ENCODE measurements at places on chromosomes 11 and 22.

- DNase-seq = peak; percentile 64
Observed at GRCh38 chr11:67054836-67055523, 1.7 kb upstream of the RHOD start.

DNA sequence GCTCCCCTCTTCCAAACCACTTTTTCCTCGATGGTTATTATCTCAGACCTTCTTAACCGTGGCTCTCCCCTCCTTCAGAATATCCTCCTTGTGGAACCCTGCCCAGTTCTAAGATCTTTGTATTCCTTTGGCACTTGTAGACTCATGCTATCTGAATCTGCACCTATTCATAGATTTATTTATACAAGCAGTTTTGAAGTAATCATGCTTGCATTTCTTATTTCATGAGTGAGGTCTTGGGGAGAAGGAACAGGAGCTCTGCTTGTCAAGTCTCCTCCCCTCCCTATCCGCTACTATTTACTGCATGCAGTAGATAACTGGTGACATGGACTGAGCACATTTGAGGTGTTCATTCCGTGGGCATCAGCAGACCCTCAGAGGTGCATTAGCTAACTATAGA, 5.4 kb upstream of the MADD start:
- no peak for DNase-seq

DNA sequence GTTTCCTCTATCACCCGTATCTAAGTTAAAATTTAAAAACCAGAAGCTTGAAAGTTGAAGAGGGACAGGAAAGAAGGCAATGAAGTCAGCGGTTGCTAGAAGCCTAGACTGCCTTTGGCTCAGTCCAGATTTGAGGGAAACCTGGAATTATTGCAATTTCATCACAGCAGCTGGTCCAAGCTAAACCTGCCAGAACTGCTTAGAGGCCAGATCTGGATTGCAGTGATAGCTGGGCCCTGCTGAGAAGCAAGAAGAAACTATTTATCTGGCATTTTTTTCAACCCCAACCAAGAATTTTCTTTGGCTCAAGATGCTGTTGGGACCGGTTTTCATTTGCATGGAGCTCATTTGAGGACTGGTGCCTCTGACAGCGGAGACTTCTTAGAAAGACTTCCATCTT, 121.5 kb upstream of the TEAD1 start:
- no peak for DNase-seq

DNA sequence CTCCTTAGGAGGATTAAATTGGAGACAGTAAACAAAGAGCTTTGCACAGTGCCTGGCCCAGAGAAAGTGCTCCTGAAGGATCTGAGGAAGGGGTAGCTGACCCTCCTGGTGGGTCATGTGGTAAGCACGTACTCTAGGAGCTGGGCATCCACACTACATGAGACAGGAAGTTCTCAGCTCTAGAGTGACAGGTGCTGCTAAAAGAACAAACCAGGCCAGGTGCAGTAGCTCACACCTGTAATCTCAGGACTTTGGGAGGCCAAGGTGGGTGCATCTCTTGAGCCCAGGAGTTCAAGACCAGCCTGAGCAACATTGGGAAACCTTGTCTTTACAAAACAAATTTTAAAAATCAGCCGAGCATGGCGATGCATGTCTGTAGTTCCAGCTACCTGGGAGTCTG, 13.1 kb downstream of the SLC43A1 start:
- no peak for DNase-seq

GRCh38 chr22:30564761-30565119, 9.7 kb downstream of the GAL3ST1 start:
- DNase-seq = no peak

DNA sequence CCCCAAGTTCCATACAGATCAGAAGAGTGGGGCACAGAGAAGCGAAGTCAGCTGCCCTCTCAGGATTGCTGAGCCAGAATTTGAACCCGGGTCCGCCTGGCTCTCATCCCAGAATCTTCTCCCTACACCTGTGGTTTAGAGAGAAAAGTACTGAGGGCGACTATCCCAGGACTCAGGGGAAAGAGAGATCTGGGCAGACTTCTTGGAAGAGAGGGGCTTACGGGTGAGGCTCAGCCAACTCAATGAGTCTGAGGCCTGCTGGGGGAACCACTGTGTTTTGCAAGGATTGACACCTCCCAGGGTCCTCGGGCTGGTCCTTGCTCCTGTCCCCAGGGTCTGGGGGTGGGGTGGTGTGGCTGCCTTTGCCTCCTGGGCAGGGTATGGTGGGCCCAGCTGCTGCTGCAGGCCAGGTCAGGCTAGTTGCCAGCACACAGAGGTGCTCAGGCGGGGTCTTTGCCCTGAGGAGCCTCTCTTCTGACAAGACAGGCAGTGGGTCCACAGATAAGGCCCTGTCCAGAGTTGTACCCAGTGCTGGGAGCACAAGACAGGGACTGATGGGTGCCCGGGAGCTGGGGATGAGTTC, 1.2 kb downstream of the CAPN5 start:
- DNase-seq = no peak

- no peak for DNase-seq
Observed at GRCh38 chr11:123251657-123252344, 56.8 kb upstream of the CLMP start.

DNA sequence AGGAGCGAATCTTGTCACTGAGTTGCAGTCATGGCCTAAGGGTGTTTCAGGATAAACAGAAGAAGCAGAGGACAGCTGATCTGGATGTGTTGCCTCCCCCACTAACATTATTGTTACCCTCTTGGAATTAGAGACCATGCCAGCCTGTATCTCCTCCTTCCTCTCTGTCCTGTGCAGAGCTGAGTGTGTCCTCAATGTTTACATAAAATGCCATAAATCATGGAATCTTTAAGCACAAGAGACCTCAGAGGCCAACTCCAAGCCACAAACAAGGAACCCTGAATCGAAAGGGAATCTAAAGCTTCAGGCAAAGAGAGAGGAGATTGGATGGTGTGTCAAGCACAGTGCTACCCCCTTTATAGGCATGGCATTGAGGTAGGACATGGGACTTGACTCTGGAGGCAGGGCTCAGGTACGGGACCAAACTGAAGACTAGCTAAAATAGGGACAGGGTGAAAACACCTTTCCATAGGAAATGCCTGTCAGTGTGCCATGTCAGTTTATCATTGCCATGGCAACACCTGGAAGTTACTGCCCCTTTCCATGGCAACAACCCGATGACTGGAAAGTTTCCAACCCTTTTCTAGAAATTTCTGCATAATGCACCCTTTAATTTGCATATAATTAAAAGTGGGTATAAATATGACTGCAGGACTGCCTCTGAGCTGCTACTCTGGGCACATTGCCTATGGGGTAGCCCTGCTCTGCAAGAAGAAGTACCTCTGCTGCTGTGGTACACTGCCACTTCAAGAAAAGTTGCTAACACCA, 489.7 kb downstream of the MIAT start:
- DNase-seq = no peak

DNA sequence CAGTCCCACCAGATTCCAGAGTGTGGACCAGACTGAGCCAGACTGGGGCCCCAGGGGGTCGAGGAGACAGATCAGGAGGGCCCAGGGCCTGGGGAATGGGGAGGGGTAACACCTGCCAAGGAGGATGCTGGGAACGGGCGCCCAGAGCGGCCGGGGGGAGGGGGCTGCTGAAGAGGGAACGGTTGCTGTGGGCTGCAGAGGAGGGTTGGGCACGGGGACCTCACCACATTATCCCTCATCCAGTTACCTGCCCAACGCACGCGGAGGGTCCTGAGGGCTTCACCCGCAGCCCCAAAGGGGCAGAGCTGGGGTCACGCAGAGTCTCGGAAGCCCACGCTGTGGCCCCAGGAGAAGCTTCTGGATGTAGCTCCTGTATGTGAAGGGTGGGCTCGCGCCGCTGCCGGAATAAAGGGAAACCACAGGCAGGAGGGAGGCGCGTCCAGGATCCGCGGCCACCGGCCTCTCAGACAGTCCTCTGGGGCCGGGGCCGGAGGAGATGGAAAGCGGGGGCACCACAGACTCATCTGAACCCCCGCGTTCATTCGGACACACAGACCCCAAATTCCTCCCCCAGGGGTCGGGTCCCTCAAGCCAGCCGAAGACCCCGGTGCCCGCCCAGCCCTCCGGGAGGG, 866 bp upstream of the SELENOO start:
- DNase-seq = no peak

DNA sequence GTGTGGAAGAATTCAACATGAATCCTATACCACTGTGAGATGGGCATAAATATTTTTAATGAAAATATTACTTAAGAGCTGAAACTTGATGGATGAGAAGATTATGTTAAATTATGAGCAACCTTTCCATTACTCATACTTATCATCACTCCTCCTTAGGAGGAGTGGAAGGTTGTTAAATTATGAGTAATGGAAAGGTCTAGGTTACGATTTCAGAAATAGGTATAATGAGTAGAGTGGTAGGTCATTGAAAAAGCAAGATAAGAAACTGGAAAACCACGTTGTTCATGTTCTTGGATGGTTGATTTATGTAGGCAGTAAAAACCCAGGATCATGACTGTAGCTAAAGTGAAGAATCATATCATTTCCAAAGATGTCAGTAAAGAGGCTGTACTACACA, 973.2 kb upstream of the RAG2 start:
- no peak for DNase-seq

DNA sequence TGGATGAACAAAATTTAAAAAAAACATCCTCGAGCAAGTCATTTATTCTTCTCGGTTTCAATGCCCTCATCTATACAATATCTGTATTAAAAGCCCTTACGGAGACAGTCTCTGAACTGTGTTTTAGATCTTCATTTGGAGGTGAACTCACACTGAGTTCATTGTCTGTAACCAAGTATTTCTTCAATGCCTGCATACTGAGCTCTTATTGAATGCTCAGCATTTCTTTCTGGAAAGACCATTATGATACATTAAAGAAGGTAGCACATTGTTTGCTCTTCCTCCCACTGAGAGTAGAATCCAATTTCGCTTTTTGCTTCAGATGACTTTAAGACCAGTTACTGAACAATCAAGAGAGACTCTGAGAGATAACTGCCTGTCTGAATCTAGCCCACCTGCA, 1.7 kb upstream of the ANO3 start:
- DNase-seq = no peak

GRCh38 chr11:102705626-102706025, at the start of gene MMP27:
TSS of gene MMP27 (minus strand) at chr11:102705769. CDS start at chr11:102705714, 55 bp downstream.
- no peak for DNase-seq

DNA sequence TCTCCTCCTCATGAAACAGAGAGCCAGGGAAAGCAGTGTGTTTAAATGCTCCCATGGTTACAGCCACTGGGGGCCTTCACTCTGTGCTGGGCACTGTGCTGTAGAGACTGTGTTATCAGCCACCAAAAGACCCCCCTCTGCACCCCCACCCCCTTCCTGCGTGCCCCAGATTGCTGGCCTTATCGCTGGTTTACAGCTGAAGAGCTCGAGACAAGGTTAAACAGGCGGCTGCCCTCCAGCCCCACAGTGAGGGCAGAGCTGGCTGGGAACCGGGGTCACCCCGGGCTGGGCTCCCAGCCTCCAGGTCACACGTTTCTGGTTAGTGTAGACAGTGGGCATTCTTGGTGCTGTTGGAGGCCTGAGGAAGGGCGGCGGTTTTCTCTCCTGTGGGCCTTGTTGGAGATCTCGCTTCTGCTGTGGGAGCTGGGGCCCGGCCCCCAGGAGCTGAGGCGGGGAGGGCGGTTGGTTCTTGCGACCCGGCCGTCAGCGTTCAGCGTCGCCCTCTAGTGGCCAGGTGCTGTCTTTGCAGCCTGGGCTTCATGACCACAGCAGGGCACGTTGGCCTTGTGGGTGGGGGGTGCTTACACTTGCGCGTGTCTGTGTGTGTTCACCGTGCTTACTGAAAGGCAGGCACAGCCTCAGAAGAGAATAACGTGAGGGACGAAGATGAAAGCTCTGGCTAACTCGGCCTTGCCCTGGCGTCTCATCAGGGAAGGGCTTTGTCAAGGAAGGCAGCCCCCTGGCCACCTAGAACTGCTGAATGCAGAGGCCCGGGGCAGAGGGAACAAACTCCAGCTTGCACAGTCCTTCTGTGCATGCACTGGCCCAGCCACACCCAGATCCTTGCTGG, 40.8 kb downstream of the TBC1D22A start:
- DNase-seq = peak; percentile 60

DNA sequence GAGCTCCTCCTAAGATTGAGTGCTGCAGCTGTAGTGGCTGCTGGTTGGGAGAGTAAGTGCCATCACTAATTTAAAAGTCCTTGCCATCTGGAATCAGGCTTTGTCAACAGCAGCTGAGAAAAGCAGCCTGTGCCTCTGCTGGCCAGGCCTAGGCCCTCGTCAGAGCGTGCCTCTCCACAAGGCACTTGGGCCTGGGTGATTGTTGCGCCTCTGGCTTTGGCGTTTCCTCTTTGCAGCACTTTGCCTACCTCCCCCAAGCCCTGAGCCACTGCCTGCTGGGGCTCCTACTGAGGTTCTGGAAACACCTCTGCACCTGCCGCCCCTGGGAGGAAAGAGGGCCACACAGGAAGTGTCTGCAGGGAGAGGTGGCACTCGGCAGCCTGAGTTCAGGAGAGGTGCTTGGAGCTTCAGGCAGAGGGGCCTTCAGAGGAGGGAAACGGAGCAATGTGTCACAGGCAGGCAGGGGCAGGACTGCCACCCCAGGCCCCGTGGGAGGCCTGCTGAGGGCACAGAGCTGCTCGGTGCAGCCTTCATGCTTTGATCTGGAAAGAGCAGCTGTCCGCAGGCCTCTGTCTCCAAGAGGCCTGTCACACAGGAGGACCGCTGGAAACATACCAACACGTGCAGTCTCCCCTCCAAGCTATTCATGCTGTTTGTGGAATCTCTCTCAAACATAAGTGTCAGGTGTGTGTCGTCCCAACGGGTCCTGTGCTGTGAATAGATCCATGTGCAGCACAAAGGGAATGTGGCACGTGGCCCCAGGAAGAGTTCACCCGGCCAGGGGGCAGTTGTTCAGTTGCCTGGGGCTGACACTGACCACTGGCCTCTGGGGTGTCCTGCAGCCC, 61.5 kb upstream of the EMID1 start:
- no peak for DNase-seq

DNA sequence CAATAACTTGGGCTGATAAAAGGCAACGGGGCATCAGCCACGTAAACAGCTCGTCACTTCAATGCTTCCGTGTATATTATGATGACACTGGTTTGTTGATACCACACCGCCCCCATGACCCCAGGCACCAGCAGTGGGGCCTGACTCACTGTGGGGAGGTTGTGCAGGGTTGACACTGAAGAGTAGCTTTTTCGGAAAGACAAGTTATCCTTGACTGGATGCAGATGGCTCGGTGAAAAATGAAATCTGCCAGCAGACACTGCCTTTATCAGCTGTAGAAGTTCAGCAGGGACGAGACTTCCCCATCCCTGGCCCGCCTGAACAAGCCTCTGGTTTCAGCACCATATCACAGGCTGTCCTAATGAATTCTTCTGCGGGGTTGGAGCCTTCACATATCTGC, 55.6 kb downstream of the WT1 start:
- peak; percentile 43 for DNase-seq

GRCh38 chr11:126419801-126420697, 64.6 kb downstream of the ST3GAL4 start:
- no peak for DNase-seq

Data from BE2C (cell line).